ENCODE measurements at places on chromosomes 11 and 22. TPM values are rescaled to one million over a fixed set of nuclear protein-coding genes. Genes with fewer than 3 reads are reported as not detected.

DNA sequence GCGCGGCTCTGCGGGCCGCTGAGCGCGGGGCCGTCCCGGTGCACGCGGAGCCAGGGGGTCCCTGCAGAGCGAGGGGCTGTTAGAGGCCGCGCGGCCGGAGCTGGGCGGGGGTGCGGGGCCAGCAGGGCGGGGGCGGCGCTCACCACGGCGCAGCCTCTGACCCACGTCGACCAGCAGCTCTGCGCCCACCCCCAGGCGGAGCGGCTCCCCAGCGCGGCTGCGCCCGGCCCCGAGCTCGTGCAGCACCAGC lies 385 bp upstream of the SCO2 start:
- peaks cover 50% of the 10 kb centered on the region for H3K4me1 ChIP-seq
- H3K27me3 ChIP-seq, result no peaks in the 10 kb centered on the region
- peak overlapping the region; percentile 96 for H3K27ac ChIP-seq
- DNase-seq, result no peak

- peaks cover 23% of the 10 kb centered on the region for H3K4me1 ChIP-seq
- no peaks in the 10 kb centered on the region for H3K27me3 ChIP-seq
- no peak for DNase-seq
- H3K36me3 ChIP-seq, result peaks cover 27% of the 10 kb centered on the region
Measured at GRCh38 chr22:31268281-31268680, 24.0 kb downstream of the PIK3IP1 start.

Gene NRXN2
- total RNA-seq, result not detected

Gene CEND1
- 0.19 TPM for total RNA-seq

Gene FAM180B
- not detected for total RNA-seq
